ENCODE measurements at places on chromosomes 3 and 15. TPM values are rescaled to one million over a fixed set of nuclear protein-coding genes. Genes with fewer than 3 reads are reported as not detected.

CCR8 gene
- total RNA-seq = 0.75 TPM

MLH1 gene
- total RNA-seq = 135 TPM

GOLGA6L25 gene
- total RNA-seq = not detected

POPDC2 gene
- 1.7 TPM for total RNA-seq

LMAN1L gene
- total RNA-seq = not detected

NR2E3 gene
- not detected for total RNA-seq

SLC9C1 gene
- total RNA-seq = not detected

DUOXA1 gene
- total RNA-seq = not detected

BFSP2 gene
- 0.21 TPM for total RNA-seq

SLC28A2 gene
- not detected for total RNA-seq

SLC28A1 gene
- total RNA-seq = not detected

ZMYND10 gene
- 1.0 TPM for total RNA-seq

OIP5 gene
- total RNA-seq = 14.0 TPM

TMIE gene
- total RNA-seq = 1.6 TPM

NANOGP8 gene
- total RNA-seq = not detected

TRAIP gene
- total RNA-seq = 28.1 TPM

All from activated CD4-positive, alpha-beta T cell treated with anti-CD3 and anti-CD28 coated beads for 36 hours (primary cell).